ENCODE measurements at places on chromosomes 4 and X.
A peak's percentile ranks its signal among the peaks of the same experiment; 100 is the strongest.

DNA sequence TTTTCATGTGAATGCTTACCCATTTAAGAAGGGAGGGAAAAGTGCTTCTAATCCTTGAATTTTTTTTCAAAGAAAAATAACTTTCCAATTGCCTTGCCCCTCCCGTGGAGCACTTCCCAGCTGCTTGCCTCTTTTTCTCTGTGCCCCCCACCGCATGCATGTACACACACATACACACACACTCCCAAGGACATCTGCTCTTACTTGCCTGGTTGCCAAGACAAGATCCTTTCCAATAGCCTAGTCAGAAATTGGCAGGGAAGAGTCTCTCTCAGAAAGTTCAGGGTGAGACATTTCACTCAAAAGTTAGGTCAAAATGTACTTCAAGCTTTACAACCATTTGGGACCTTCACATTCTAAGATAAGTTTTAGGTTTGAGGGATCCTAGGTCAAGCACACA lies 10.9 kb downstream of the HHIP start:
- peak; percentile 36 for DNase-seq

DNA sequence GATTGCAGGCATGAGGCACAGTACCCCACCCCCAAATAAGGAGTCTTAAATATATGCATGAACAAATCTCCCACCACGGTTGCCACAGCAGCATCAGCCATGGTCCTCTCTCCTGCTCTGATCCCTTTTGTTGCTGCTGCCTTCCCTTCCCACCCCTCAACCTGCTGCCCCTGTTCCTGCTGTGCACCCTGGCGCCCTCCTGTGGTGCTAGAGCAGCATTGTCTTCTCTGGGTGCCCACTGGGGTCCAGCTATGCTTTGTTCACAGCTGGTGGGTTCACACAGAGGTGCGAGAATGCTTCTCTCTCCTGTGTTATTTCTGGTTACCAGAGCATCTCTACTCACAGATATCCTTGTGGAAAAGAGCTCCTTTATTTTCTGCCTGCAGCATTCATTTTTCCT lies 116.2 kb downstream of the GATB start:
- no peak for DNase-seq

GRCh38 chr4:24470666-24471485 lies 113.5 kb downstream of the DHX15 start:
- peak; percentile 56 for DNase-seq

DNA sequence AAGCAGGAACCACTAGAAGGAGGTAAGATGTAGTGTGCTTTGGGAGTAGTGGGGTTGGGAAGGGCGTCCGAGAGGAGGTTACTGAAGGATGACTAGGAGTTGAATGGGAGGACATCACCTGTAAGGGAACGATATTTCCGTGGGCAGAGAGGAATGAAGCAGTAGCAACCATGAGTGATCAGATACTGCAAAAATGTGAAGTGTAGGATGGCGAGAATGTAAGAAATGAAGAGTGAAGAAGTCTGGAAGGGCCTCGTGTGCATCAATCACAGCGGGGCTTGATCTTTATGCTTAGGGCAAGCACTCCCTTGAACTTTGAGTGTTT lies 594 bp downstream of the MSMO1 start:
- no peak for DNase-seq

DNA sequence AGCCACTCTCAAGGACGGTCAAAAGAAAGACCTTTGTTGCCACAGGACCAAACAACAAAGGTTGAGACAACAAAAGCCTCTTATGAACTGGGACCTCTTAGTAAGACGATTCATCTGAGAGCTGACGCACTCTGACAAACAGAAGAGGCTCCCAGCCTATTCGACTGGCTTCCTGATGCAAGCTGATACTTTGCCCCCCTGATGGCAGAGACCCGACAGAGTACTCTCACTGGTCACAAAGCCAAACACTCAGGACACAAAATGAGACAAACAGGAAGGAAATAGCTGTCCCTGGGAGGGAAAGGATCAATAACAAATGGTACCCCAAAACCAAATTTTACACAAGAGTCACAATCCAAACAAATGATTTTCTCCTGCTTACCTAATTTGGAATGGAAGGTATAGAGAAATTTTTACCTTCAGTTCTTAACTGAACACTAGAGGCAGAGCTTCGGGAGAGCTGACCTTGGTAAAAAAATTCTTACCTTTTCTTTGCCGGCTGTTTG lies 75.2 kb upstream of the PLAC8 start:
- no peak for DNase-seq

All from cardiac fibroblast (primary cell).